ENCODE measurements at places on chromosomes 1 and 21.

- no peak for DNase-seq
These were observed 102.6 kb downstream of the NRIP1 start for GRCh38 chr21:14962217-14962616.

GRCh38 chr1:226287587-226287986, 21.4 kb downstream of the LIN9 start:
- DNase-seq: no peak

- no peak for DNase-seq
These were observed 109.8 kb downstream of the PLPPR4 start for GRCh38 chr1:99374109-99374508.

DNA sequence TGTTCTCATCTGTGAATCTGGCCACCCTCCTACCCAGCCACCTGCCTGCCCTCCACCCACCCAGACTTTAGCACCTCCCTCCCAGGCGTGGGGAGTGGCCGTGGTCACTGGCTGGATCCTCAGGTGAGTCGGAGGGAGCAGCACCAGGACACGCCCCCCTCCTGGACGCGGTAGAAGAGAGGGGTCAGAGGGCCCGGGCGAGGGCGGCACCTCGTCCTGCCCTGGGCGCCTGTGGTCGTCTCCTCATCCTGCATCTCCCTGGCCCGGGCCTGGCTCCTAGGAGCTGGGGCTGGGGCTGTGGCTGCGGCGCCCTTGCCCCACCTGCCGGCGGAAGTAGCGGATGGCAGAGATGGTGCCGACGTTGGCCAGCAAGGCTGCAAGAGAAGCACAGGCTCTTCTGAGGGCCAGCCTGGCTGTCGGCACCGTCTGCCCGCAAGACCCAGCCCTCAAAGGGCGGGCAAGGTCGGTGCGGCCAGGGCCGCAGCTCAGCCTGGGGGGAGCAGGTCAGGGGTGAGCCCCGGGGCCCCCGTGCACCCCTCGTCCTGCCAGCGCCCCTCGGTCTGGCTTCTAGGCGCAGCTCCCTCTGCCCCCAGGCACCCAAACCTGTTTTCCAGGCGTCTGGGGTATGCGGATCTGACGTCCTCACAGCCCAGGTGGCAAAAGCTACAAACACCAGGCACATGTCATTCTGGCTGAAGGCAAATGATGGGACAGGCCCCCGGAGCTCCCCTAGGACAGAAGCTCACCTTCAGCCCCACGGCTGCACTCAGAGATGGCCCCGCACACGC, 5.8 kb downstream of the PERM1 start:
- peak; percentile 85 for DNase-seq

All from foreskin keratinocyte (primary cell).